Stimulated activated CD4-positive, alpha-beta T cell treated with anti-CD3 and anti-CD28 coated beads, Interleukin-15, amount 100 ng/mL, for 48 hours (primary cell): ENCODE measurements at places on chromosomes 3 and 15.

GRCh38 chr15:77889009-77889806 is 188.3 kb downstream of the TBC1D2B start:
- DNase-seq = no peak

DNA sequence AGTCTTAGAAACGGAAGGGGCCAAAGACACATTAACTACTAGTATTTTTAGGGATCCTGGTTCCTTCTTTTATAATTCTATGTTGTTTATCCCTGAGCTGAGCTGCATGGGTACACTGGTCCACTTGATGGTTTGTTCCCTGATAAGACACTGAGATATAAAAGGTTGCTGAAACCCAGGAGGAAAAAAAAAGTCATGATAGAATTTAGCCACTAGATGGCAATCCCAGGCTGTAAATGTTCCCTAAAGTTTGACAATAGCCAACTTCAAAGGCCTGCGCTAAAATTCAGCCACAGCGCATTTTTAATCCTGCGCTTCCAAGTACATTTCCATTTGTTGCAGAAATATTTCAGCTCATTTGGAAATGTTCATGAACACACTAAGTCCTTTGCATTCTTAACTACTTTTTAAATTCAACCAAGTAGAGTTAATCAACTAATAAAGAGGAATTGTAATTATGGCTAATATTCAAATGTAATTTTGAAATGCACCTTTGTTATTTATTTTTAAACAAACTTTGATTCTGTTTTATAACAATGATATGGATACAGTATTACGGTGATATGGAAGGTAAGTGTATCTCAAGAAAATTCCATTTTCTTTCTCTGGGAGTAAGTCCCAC is 249.3 kb upstream of the FEZF2 start:
- no peak for DNase-seq

- DNase-seq = no peak
Measured at GRCh38 chr15:73677733-73678132, 6.5 kb upstream of the CD276 start.

DNA sequence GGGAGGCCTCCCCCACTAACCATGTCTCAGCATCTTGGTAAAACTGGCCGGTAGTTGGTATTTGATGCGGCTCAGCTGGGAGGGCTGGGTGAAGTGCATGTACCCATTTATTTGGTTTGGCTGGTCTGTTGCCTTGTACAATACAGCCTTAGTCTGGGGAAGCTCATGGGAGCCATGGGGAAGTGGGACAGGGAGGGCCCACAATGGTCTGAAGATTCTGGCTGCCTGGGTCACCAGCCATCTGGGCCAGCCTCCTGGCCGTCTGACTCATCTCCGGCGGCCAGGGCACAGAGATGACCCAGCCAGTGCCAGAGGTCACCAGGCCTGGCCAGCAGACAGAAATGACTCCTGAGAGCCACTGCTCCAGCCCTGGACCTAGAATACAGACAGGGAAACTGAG is 51.6 kb upstream of the SMAD6 start:
- DNase-seq = no peak

GRCh38 chr3:24202071-24202470 is 257.0 kb downstream of the NR1D2 start:
- no peak for DNase-seq

GRCh38 chr3:112096176-112096575 is 10.0 kb downstream of the C3orf52 start:
- DNase-seq = no peak

GRCh38 chr3:43096761-43097160 is 9.1 kb downstream of the POMGNT2 start:
- no peak for DNase-seq

GRCh38 chr3:152123457-152123856 is 145.3 kb upstream of the MBNL1 start:
- DNase-seq = no peak

DNA sequence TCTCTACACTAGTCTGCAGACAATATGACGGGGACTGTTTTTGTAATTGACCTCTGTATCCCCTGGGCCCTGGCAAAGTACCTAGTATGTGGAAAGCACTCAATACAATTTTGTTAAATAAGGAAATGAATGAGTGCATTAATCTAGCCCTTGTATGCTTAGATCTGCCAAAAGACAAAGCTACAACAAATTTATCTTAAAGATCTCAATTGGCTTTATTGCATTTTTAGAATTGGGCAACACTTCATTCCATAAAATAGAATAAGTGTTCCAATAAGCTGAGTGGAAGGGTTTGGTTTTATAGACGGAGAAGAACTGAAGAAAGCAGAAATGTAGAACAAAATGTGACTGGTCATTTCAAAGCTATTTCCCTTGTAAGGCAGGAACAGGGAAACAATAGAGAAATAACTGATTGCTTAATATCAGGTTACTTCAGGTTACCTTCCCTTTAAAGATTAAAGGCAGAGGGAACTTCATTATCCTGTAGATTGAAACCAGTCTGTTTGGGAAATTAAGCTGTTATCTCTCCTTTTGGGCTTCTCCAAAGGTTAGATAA is 108.3 kb upstream of the MME start:
- DNase-seq = no peak

- DNase-seq = no peak
Measured at GRCh38 chr15:47997195-47998080, 123.4 kb upstream of the SLC24A5 start.
